ENCODE measurements at places on chromosomes 1 and 21.

- no peak for DNase-seq
These were observed 1458.1 kb upstream of the B3GALT2 start for GRCh38 chr1:194644528-194644927.

GRCh38 chr1:193083365-193084088 is 21.7 kb downstream of the GLRX2 start:
- no peak for DNase-seq

- no peak for DNase-seq
These were observed 45.8 kb upstream of the DMRTB1 start for GRCh38 chr1:53413175-53414001.

DNA sequence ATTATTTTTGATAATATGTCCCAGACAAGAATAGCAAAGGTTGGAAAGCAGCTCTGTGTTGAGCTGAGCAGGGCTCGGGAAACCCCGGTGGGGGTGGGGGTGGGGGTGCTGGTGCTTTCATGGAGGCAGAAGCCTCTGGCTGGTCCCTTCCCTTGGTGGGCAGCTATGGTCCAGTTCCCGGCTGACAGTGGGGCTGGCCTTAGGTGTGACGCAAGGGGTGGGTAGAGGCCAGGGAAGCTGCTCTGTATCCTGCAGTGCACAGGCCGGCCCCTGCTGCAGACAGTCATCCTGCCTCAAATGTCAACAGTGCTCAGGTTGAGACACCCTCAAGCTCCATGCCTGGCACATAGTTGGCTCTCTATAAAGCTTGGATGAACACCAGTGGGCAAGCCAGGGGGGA is 8.9 kb downstream of the ACTL8 start:
- no peak for DNase-seq
